ENCODE measurements at places on chromosomes 16 and 17.
A peak's percentile ranks its signal among the peaks of the same experiment; 100 is the strongest.

- no peak for DNase-seq
Measured at GRCh38 chr17:81428121-81428515, 32.9 kb downstream of the BAHCC1 start.

- no peak for DNase-seq
Measured at GRCh38 chr16:81004646-81005353, 1.9 kb downstream of the CMC2 start.

- no peak for DNase-seq
Measured at GRCh38 chr17:3539881-3540540, 17.6 kb downstream of the TRPV3 start.

GRCh38 chr16:56779906-56780305 lies 50.0 kb downstream of the NUP93 start:
- no peak for DNase-seq

GRCh38 chr17:20226814-20227482 lies 217.8 kb downstream of the SPECC1 start:
- DNase-seq = peak; percentile 85

DNA sequence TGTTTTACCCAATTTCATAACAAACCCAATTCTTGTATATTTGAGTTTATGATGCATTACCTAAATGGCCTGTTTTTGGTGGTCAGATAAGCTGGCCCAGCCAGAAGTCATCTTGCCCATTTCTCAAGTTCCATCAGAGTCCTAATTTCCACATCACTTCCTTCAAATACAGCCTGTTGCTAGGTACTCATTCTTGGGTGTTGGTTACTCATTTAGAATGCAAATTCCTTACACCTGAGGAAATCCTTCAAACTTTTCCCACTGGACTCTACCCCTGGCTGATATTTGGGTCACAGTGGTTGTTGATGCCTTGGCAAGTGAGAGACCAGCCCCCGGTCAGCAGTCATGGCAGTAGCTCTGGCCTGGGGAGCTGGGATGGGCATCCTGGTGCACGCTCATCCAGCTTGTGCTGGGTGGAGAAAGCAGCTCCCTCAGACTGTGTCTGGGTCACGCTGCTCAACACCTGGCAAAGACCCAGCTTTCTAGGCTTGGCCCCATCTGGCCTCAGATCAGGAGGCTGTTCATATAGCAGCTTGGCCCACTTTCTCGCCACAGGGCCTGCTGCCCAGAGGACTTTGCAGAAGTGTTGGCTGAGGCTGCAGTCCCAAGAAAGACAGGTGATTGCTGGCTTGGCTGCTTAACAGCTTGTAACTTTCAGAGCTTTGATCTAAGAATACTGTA lies 25.8 kb downstream of the WSB1 start:
- no peak for DNase-seq

DNA sequence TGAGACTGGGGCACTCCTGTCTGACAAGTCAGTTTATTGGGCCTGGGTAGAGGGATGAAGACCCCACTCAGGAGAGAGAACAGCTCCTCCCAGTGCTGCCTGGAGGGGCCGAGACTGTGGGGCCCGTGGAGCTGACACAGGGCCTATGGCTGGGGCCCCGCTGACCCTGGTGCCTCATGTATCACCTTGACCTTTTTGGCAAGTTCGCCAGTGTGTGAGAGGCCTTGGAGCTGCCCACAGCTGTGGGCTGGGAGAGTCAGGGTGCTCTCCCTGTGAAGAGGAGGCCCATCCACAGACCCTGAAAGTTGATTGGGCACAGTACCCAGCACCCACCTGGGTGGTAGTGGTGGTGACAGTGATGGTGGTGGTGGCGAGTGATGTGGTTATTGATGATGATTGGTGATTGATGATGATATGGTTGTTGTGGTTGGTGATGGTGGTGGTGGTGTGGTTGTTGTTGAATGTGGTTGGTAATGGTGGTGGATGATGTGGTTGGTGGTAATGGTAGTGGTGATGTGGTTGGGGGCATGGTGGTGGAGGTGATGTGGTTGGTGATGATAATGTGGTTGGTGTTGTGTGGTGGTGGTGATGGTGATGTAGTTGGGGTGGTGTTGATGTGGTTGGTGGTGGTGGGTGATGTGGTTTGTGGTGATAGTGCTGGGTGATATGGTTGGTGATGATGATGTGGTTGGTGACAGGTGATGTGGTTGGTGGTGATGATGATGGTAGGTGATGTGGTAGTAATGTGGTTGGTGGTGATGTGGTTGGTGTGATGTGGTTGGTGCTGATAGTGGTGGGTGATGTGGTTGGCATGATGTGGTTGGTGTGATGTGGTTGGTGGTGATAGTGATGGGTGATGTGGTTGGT lies 29.1 kb downstream of the BAHCC1 start:
- no peak for DNase-seq

DNA sequence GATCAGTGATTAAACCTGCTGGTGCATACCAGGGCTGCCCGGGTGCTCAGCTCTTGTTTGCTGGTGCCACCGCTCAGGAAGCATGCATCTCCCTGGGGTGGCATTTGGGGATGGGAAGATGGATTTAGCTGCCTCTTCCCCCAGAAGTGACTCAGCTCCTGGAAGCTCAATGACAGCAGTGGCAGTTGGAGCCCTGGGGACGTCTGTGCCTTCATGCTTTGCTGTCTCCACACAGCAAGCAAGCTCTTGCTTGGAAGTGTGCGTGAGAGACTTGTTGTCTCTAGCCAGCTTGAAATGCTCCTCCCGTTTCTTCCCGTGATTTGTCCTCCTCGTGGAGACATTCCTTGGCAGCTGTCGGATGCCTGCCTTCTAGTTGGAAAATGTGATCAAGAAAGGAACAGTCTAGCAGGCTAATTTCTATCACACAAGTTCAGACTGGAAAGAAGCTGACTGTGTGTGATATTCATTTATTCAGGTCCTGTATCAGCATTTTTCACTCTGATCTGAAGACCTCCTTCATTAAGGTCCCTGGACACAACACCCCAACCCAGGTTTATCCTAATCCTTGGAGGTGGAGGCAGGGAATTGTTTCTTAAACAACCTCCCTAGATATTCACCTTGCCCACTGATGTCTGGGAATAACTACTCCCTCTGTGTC lies 73.0 kb downstream of the BMERB1 start:
- DNase-seq = no peak

GRCh38 chr16:3782566-3782965 lies 65.2 kb upstream of the TRAP1 start:
- no peak for DNase-seq

- no peak for DNase-seq
Measured at GRCh38 chr17:82124101-82124500, 26.1 kb upstream of the FASN start.

GRCh38 chr16:52456368-52456767 lies 90.6 kb downstream of the TOX3 start:
- no peak for DNase-seq

DNA sequence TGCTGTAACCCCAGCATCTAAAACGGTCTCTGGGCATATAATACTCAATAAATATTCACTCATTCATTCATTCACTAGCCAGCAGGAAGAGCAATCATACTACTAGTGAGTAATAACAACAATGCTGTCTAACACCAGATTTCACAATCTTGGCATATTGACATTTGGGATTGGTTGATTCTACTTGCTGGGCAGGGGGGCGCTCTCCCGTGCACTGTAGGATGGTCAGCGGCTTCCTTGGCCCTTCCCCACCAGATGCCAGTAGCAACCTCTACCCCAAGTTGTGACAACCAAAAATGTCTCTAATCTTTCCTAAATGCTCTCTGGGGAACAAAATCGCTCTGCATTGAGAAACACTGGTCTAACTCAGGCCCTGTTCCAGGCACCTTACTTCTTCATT lies 20.7 kb downstream of the WFDC1 start:
- DNase-seq = no peak

DNA sequence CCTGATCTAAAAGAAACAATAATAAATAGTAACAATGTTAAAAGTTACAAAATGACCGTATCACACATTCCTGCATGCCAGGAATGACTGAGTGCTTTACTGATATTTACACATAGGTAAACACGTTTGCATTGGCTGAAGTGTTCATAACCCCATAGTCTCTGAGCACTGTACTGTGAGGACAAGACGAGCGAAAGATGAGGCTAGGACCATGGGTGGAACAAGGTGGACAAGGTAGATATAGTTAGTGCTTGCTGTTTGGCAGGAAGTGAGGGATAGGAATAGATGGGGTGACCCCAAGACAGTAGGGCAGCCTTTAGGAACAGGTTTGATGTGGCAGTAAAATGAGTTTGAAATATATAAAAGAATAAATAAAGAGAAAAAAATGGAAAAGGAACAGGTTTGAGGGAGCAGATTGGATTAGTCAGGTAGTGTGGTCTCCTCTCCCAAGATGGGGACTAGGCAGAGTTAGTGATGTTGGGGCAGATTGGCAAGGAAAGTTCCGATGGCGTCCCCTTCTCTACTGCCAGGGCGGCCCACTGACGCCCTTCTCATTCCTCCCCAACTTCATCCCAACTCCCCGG lies 452 bp upstream of the E2F4 start:
- DNase-seq = no peak

DNA sequence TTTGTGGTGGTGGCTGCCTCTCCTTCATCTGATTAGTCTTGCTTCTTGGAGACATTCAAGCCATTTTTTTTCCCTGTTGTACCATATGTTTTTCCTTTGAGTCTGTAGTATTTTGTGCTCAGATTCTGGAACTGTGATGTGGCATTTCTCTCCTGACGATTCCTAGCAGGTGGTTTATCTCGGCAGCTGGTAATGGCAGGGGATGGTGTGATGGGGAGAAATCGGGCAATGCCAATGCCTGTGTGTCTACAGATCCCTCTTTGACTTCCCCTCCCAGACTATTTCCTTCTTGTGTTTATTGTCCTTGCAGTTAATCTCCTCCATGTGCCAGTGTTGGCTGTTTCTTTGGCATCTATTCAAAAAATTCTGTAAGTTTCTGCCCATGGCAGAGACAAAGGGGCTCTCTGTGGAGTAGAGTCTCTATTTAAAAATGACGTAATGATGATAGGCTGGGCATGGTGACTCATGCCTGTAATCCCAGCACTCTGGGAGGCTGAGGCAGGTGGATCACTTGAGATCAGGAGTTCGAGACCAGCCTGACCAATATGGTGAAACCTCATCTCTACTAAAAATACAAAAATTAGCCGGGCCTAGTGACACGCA lies 90.2 kb upstream of the ERCC4 start:
- DNase-seq = no peak

DNA sequence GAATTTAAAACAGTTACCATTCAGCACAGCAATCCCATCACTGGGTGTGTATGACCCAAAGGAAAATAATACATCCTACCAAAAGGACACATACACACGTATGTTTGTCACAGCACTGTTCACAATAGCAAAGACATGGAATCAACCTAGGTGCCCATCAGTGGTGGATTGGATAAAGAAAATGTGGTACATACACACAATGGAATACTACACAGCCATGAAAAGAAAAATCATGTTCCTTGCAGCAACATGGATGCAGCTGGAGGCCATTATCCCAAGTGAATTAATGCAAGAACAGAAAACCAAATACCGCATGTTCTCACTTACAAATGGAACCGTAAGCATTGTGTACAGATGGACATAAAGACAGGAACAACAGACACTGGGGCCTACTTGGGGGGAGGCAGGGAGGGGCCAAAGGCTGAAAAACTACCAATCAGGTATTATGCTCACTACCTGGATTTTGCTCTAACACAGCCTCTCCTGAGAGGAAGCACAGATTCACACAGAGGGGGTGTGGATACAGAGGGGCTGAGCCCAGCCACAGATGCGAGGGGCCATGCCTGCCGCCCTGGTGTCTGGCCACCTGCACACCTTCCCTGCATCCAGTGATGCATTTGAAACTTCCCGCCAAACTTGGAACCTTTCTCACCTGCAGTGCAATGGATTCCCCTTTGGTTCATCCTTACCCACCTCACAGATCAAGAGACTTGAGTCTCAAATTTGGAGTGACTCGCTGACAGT lies 55.9 kb downstream of the USP22 start:
- no peak for DNase-seq

DNA sequence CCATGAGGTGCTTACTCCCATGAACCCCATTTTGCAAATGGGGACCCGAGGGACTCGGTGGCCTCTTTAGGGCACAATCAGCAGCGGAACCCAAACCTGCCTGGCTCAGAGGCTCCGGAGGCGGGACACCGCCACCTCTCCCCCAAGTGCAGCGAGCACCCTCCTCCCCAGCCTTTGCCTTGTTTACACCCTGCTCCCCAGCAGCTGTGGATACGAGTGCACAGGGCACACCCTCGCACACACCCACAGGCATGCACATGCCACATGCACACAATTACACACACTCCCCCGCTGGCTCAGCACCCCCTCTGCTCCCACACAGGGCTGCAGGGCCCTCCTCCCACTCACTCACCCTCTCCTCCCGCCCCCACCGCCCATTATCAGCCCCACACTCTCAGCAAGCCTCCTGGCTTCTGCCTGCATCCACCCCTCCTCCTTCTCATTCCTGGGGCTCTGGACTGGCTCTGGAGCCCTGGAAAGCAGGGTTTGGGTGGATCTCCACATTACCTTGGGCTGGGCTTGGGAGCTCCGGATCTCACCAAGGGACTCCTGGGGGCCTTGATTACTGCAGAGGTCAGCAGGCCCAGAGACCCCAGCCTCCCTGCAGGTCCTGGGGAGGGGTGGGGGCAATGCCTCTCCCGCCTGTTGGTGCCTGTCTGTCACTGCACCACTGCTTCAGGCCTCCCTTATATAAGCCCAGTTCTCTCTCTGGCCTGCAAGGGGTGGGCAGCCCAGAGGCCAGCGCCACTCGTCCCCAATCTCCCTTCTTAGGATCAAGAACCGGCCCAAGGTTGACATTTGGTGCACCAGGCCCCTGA lies 6.4 kb downstream of the PDK2 start:
- no peak for DNase-seq

DNA sequence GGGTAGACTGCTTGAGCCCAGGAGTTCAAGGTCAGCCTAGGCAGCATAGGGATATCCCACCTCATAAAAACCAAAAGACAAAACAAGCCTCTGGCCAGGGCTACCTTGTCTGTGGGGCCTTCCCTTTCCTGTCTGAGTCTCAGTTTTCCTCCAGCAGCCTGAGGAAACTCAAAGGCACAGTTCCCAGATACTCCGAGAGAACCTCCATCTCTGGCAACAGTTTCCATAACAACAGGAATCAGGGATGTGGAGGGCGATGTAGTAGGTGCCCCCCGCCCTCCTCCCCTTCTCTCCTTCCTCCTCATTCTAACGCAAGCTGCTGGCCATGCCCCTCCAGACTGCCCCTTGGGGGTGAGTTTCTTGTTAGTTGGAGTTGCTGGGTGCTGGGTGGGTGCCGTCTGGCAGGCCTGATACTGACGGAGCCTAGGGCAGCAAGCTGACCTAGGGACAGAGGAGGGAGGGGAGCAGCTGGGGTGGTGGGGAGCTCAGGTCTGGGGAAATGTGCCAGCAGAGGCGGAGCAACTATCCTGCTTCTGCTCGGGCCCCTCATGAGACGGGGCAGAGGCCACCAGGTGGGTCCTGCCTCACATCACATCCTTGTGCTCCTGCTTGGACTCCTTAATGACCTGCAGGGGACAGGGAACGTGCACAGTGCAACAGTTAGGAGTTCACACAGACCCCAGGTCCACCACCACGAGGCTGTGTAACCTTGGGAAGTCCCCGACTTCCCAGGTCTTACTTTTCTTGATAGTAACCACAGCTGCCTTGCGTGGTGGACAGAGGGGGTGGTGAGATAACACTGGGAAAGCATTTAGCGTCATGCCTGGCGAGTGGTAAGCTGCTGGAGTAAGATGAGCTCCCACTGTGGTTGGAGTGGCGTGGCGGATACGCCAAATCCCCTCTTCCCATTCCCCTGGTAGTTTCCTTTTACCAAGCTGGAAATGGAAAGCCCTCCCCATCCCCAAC lies 7.8 kb upstream of the EFTUD2 start:
- DNase-seq = no peak
